Inflammatory macrophage (primary cell): ENCODE measurements at places on chromosomes 12 and 14.
A peak's percentile ranks its signal among the peaks of the same experiment; 100 is the strongest.

DNA sequence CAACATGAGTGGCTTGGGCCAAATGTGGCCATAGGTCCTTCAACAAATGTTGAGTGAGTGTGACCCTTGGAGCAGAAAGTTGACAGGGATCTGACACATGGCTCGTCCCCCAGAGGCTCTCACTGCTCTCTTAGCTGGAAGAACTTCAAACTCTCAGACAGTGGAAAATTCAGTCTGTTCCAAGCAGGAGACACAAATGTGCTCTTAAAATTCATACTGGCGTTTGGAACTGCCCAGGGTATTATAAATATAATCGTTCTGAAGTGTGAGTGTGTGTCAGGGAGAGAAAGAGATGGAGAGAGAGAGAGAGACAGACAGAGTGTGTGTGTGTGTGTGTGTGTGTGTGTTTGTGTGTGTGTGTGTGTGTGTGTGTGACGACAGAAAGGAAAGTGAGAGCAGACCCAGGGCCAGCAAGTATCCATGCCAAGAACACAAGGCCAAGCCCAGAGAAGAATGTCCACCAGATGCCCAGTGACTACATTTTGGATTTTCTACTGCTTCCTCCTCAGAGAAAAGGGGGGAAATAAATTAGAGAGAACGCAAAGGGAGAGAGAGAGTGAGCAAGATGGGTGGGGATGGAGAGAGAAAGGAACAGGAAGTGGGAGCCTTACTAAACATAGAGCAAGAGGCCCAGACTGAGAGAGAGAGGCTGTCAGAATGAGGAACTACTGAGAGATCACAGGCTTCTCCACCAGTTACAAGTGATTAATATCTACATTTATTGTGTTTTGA is 193.6 kb upstream of the NUDT4 start:
- peak; percentile 88 for DNase-seq

DNA sequence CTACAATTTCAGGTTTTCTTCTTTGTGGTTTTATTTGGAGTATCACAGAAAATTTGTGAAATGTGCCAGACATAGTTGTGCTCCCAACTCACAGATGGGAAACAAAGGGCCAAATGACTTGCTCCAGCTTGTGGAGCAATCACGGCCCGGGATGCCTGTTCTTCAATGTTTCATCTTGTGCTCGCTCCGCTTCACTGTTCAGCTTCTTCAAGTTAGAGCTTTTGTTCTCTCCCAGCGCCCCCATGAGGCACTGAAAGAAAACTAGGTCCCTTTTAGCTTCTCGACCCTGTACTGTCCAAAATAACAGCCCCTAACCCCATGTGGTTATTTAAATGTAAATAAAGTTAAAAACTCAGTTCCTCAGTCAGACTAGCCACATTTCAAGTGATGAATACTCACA is 187.9 kb upstream of the STXBP6 start:
- DNase-seq, result no peak

DNA sequence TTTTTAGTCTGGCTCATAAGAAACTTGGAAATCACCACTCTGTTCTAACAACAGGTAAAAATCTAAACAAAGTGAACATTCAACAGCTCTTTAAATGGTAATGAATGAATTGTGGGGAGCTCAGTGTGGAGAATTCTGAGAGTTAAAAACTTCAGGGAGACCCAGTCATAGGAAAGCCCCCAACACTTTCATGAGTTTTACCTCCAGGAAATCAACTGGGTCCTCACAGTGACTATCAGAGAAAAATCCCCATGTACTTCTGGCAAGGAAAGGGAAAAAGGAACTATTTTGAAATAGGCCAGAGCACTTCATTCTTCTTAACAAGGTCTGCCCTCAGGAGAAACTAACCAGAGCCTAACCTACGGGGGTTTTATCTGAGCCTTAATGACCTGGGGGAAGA is 134.7 kb downstream of the CMAS start:
- DNase-seq, result no peak

GRCh38 chr12:18400186-18400585 is 138.9 kb downstream of the PIK3C2G start:
- DNase-seq, result no peak

- no peak for DNase-seq
Observed at GRCh38 chr12:116156614-116157013, 120.9 kb downstream of the MED13L start.

DNA sequence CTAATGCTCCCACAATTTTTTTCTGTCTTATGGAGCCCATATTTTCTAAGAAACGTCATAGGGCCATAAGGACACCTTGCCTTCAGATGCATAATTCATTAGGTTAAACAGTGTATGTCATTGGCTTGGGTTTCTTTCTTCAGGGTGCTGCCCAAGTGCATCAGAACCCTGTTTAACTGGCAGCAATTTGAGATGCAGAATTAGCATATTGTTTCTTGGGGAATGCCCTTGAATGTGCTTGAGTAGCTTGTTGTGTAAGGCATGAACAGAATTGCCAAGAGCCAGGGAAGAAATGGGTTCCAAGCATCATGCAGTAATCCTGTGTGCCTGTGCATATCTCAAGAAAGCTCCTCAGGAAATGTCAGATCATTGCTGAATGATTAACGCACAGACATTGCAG is 277.2 kb downstream of the SYT1 start:
- DNase-seq, result no peak

GRCh38 chr12:31008241-31008761 is 65.4 kb upstream of the DDX11 start:
- no peak for DNase-seq

DNA sequence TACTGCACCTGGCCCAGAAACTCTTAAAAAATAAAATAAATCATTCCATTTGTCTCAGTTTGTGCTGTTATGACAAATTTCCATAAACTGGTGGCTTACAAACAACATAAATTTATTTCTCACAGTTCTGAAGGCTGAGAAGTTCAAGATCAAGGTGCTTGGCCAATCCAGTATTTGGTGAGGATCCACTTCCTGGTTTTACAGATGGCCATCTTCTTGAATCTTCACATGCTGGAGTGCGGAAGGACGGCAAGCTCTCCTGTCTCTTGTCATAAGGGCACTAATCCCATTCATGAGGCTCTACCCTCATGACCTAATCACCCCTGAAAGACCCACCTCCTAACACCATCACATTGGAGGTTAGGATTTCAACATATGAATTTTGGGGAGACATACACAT is 29.9 kb upstream of the MYBPC1 start:
- peak; percentile 43 for DNase-seq

GRCh38 chr14:46490238-46490685 is 161.3 kb downstream of the RPL10L start:
- DNase-seq, result peak; percentile 8

DNA sequence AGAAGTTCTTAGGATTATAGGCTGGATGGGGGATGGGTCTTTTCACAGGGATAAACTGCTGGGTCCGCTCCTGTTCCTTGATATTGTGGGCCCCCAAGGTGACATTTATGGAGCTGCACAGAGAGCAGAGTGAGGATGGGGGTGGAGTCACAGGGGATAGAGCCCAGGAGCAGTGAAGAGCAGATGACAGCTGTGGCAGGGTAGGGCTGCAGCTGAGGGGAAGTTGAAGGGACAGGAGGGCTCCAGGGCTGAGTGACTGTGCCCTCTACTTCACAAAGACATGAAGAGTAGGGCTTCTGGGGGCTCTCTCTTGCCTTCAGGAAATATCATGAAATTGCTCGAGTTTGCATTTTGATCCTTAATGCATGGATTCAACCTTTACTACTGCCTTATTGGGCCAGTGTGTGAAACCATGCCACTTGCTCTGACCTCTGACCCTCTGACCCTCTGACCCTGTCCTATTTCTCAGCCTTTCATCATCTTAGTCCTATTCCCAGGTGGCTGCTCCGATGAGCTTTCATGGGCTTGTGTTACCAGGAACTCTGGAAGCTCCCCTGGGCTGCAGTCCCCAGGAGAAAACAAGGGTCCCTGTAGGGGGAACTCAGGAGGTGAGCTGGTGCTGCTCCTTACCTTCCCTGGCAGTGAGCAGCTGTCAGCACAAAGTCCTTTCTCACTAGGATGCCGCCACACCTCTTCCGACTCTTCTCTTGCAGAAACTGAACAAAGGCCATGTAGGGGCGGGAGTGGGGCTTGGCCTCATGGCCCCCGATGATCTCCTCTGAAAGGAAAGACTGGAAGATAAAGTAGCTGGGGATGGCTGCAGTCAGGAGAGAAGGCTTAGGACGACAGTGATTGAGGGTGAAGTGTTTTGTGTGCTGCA is 1.6 kb downstream of the GZMH start:
- no peak for DNase-seq

DNA sequence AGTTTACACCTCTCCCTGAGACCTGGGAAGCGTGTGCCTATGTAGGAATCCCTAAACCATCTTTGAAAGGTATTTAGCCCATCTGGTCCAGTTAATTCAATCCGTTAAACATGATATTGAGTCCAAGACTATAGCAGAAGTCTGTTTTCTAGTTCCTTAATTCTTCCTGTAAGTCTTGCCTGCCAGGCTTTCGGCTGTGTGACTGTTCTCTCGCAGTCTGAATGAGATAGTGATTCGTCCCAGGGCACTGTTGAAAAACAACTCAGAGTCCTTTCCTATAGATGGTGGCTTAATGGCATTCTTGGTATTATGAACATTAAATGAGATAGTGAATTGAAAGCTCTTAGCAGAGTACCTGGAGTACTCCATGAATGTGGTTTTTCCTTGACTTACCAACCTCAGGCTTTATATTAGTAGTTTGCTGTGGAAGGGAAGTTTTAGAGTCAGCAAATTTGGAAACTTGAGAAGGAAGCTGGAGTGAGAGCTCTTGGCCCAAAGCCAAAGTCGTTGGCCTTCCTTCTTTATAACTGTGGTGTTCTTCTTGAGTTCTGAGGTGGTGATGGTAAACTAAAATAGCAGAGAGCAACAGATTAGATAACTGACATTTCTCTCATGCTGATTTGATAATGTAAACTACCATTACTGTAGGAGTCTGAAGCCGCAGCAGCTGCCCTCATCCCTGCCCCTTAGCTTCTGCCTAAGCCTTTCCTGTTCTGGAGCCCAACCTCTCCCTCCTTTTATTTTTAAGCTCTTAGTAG is 76.5 kb downstream of the TGFB3 start:
- DNase-seq, result peak; percentile 62

DNA sequence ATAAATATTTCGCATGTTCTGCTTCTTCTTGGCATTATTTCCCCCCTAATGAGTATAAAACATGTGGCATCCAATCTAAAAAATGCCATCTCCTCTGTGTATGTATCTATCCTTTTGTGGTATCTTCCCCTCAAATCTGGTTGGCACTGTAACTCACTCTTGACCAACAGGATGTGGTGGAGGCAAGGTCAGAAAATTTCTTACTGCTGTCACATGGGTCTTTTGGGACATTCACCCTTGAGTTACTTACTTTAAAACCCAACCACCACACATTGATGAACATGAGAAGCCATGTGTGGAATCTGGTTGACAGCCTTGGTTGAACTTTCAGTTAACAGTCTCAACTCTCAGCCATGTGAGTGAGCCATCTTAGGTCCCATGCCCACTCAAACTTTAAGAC is 516.9 kb downstream of the SLC16A7 start:
- no peak for DNase-seq

DNA sequence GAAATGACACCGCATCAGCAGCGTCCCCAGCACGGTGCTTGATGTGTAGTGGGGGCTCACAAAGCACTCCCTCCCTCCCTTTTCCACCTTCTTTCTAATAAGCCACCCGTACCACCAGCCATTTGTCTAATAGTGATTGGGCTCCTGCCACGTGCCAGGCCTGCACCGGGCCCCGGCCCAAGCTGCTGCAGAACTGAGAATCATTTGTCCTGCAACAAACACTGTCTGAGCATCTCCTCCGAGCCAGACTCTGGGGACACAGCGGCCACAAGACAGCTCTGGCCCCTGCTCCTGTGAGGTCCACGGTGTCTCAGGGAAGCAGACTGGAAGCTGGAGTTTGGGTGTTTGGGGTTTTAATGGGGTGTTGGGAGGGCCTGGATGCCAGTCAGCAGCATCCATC is 43.9 kb downstream of the MVK start:
- DNase-seq, result no peak

DNA sequence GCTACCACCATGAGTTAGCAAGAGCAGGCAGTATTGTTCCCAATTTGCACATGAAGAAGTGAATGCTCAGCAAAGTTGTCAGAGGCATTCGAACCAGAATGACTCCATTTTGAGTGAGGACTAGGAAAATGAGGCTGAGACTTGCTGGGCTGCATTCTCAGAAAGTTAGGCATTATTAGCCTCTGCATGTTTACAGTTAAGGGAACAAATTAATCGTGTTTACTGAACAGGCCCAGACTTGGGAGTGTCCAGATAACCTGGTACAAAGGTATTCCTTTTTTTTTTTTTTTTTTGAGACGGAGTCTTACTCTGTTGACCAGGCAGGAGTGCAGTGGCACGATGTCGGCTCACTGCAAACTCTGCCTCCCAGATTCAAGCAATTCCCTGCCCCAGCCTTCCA is 22.5 kb upstream of the VWF start:
- DNase-seq, result no peak

DNA sequence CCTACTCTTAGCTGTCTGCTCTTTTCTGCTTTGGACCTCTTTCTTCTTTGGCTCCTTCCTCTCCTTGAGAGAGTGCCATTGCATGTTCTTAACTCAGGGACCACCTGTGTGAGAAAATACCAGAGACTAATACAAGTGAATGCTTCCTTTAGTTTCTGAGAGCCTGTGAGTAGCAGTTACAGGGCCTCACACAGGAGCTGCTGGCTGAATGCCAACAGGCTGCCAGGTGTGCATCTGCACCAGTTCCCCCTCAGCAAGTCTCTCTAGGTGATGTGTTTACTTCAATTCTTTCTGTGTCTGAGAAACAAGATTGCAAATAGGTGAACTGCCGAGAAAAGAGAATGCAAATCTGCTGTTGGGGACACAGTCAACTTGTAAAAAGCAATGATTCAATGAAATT is 108.2 kb downstream of the STXBP6 start:
- no peak for DNase-seq

DNA sequence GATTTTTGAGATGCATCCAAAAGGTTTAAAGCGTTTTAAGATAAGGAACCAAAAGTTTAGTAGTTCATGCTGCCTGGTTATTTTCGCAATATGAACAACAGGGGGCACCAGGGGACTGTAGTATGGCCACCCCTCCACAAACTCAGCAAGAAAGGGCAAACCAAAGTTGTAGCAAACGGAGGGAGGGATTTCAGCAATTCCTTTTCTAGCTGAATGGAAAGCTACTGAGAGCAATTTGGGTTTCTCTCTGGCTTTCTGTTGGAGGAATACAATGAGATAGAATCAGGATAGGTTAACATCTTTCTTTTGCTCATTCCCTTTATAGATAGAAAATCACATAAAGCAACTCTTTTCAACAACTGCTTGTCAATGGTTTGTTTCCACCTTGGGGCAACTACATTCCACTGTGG is 62.5 kb downstream of the DRAM1 start:
- DNase-seq, result peak; percentile 72
